ENCODE measurements at places on chromosomes 1 and 21.

DNA sequence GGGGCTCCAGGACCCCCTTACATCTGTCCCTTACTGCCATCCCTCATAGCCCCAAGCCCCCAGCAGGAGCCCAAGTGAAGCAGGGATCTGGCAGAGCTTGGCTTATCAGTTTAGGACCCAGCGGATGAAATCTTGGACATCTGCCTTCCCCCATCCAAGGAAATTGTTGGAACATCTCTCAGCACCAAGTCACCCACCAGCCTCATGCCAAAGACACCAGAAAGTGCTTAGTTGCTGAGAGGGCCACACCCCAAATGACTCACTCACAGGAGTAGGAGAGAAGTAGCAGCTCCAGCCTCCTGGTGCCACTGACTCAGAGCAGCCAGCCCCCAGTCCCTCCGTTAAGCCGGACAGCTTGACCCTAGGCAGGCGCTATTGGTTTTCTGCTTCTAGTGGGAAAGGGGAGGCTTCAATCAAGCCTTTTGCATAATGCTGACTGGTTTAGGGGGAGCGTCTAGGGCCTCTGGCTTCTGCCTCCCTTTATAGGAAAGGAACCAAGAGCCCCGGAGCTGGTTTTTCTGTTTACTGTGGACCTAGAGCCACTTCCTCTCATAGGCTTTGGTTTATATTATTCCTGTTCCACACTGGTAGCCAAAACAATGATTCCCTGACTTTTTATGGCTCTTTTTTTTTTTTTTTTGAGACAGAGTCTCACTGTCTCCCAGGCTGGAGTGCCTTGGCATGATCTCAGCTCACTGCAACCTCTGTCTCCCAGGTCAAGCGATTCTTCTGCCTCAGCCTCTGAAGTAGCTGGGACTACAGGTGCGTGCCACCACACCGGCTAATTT lies 114.2 kb upstream of the IPO9 start:
- DNase-seq, result no peak

DNA sequence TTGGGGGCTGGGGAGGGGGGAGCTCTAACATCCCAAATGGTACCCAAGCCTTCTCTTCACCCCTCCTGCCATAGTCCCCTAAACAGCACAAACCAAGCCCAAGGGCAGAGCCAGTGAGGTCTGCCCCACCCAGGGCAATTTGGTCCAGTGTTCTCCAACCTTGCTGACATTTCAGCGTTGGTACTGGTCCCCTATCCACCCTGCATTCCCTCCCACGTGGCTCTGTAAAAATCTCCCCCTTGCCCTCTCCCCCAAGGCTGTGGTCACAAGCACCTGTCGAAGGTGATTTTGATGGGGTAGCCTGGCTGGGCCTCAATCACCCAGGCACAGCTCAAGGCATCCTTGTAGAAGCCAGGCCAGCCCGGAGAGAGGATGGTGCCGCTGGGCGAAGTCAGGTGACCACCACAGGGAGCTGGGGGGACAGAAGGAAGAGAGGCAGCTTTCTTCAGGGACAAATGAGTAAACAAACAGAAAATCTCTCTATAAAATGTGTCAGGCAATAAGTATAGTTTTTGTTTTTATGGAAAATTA lies 137.5 kb upstream of the HMGB4 start:
- no peak for DNase-seq

DNA sequence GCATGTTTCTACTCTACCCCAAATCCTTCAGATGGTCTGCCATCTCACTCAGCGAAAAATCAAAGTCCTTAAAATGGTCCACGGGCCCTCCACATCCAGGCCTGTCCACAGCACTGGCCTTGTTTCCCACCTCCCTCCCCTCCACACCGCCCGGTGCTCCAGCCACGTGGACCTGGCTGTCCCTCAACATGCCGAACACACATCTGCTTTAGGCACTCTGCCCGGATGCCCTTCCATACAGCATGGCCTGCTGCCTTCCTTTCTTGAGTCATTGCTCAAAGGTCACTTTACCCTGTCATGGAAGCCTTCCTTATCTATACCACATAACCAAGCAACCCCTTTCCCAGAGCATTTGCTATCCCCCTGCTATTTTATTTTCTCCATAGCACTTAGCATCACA lies 143.0 kb downstream of the DNM3 start:
- no peak for DNase-seq

DNA sequence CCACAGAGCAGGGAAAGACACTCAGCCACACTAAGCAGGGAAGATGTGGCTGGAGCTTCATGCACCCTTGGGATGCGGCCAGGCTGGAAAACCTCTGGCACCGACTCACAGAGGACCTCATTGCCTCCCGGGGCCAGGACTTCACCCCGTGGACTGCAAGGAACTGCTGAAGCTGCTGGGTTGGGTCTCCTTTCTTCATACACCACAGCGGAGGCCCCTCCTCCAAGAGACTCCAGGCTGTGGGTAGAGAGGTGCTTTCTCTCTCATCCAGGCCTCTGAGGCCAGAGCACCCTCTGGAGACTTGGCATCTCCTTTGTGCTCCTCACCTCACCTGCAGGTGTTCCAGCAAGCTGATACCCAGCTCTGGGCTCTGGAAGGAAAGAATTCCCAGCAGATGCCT lies 76.0 kb upstream of the EDN2 start:
- DNase-seq, result no peak

GRCh38 chr1:67429528-67430357 lies 459 bp downstream of the SERBP1 start:
- DNase-seq, result no peak

- no peak for DNase-seq
Observed at GRCh38 chr1:224192082-224192788, 9.2 kb downstream of the DEGS1 start.

- no peak for DNase-seq
Observed at GRCh38 chr1:4416189-4416588, 238.2 kb upstream of the AJAP1 start.

Data from immature natural killer cell (primary cell).